ENCODE measurements at places on chromosomes 13 and 19.

- no peak for DNase-seq
These were observed 14.0 kb upstream of the KPTN start for GRCh38 chr19:47497821-47498520.

GRCh38 chr13:27360562-27360961 is 63.9 kb upstream of the GTF3A start:
- no peak for DNase-seq

DNA sequence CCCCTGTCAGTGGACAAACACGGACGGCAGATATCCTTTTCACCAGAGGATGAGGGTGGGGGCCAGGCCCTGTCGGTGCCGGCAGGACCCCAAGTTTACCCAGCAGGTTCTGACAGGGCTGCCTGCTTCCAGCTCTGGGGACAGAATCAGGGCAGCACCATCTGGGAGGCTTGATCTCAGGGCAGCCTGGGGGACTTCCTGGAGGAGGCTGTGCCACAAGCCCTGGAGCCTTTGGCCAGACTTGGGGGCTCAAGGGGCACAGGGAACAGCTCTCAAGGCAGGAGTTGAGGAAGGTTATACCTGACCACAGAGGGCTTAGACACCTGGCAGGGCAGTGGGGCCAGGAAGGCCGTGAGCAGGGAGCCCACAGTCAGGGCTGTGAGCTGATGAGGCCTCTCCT is 45.2 kb downstream of the COMP start:
- DNase-seq = no peak

GRCh38 chr13:101875717-101876393 is 423.4 kb downstream of the ITGBL1 start:
- DNase-seq = no peak

DNA sequence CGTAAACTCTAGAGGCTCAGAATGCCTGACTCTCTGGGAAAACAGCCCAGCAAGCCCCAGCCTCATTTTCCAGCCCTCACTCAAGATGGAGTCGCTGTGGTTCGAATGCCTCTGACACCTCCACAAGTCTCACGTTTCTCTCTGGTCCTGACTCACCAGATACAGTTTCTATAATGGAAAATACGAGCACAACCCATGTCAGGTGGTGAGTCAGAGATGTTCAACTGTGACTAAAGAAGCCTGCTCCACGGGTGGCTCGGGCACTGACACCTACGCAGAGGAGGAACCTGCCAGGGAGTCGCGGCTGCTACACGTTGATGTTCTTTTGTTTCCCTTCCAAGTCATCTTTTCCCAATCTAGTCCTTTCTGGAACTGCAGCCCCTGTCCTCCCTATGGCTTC is 87.1 kb upstream of the STK24 start:
- DNase-seq = no peak

DNA sequence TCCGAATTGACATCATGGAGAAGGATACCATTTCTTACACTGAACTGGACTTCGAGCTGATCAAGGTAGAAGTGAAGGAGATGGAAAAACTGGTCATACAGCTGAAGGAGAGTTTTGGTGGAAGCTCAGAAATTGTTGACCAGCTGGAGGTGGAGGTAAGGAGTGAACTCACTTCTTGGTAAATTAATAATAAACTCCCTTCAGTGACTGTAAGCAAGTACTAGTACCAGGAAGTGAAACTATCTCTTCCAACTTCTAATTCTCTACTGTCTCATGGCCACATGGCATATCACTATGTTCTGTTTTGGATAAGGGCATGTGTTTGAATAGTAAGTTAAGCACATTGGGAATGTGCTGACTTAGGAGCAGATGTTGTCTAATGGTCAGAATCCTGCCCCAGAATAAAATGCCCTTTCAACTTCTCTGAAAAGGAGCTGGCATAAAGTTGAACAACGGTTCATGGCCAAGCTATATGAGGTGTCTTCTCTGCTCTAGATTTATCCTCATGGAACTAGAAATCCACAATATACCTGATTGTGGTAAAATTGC is 13.4 kb downstream of the OLFM4 start:
- no peak for DNase-seq

DNA sequence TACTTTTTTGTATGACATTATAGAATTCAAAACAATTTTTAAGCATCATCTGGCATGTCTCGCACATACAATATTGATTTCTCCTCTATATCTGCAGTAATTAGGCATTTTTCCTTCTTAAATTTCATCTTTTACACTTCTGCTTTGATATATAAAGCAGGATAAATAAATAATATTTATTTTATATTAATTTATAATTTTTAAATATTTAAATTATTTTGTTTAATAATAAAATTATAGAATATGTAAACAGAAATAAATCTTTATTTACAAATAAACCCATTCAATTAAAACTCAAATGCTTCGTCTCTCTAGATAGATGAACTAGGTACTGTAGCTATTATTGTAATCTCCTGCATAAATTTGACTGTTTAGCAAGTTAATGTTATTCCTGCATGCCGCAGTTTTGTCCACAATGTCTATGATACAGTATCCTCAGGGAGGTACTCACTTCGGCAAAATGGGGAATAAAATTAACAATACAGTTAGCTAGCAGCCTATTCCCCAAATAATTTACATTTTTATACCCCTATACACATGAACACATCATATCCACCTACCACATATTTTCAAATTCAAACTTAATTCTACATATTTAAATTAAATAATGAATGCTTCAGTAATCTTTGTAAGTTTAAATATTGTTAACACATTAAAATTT is 473.6 kb upstream of the SLC10A2 start:
- no peak for DNase-seq

DNA sequence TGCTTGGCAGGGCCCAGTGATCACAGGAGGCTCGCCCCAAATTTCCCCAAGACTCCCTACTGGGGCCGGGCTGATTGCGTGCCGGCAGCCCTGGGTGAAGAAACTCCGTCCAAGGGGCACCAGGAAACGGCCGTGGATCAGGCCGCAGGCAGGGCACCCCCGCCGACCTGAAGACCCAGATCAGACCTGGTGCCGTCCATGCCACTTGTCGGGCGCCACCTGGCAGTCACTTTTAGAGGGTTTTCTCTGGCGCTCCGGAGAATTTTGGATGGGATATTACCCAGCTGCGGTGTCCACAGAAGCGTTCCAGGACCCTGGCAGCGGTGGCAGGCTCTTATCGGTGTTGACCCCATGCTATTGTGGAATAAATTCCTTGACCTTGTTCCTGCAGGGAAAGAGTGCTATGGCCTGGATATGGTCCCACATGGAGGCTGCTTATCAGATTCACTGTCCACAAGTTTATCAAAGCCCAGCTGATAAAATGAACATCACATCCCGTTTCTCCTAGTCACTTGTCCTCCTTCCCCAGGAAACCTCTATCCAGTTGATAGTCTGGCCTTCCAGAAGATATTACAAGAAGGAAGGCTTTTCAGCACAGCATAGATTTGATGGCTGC is 38.2 kb downstream of the IGFL2 start:
- DNase-seq = no peak

GRCh38 chr13:26989957-26990713 is 181.5 kb downstream of the USP12 start:
- no peak for DNase-seq

GRCh38 chr13:26469602-26470001 is 87.9 kb upstream of the WASF3 start:
- no peak for DNase-seq
